Fibroblast of the aortic adventitia (primary cell): ENCODE measurements at places on chromosomes 6 and 20.

GRCh38 chr6:157032923-157033322 lies 255.7 kb downstream of the ARID1B start:
- DNase-seq: no peak

GRCh38 chr6:160933256-160933655 lies 58.3 kb upstream of the MAP3K4 start:
- DNase-seq: no peak

DNA sequence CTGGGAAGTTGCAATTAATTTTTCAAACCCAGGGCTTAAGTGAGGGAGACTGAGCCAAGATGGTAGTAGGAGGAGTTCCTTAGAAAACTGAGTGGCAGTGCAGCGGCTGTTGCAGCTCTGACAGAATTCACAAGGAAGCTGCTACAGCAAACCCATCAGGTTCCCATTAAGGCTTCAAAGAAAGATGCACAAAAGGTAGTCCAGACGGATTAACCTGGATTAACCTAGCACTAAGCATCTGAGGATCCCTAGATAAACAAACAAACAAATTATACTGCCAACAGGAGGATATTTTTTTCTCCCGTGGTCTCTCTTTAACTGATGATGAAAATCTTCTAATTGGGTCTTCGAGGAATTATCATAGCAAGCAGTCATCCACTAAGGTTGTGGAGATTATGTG lies 5.2 kb downstream of the TENT5A start:
- no peak for DNase-seq

- no peak for DNase-seq
Observed at GRCh38 chr6:90214461-90214860, 82.2 kb downstream of the BACH2 start.

DNA sequence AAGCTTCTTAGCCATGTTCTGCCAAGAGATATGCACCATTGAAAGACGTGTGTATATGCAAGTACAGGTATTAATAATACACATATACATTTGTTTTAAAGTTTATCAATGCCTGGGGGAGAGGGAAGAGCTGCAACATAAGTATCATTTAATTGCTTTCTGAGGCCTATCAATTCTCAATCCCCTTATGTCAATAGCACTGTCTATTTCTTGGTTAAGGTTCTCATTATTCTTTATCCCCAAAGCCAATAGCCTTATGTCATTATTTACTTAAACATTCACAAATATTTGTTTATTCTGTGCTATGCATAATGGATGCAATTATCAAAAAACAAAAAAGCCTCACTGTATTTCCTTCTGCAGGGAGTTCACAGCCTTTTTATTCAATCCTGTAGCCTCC lies 350.3 kb upstream of the KCNQ5 start:
- no peak for DNase-seq

- peak; percentile 40 for DNase-seq
Observed at GRCh38 chr6:158086504-158087223, 81.4 kb downstream of the SERAC1 start.

DNA sequence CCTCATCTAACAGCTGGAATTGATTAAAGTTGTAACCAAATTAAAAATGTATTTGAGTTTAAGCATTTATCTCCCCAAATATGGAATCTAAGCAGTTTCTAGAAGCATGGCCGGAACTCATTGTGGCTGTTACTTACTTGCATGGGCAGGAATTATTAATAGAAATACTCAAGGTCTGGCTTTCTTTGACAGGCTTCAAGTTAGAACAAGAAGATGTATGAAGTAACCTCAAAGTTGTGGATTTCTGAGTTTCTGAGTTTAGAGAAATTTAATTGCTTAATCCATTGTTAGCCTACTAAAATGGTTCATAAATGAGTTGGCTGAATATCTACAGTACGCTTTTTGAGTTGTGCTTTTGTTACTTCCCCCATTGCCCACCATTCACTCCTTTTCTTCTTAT lies 7.7 kb downstream of the CARMIL1 start:
- DNase-seq: no peak

DNA sequence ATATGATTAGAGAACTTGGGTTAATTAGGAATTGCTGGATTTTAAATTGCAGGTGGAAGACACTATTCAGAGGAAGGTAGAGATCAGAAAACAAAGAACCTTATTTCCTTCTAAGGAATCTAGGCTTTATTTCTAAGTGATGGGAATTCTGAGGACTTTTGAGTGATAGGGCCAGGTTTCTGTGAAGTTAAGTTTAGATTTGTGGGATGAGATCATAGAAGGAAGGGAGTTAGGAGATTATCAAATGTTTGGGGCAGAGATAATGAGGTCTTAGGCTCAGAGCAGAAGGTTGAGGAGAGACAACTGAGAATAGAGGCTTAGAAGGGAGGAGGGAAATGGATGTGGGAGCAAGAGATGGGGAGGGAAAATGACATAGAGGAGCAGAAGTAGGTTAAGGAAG lies 109.7 kb upstream of the MMS22L start:
- DNase-seq: no peak

DNA sequence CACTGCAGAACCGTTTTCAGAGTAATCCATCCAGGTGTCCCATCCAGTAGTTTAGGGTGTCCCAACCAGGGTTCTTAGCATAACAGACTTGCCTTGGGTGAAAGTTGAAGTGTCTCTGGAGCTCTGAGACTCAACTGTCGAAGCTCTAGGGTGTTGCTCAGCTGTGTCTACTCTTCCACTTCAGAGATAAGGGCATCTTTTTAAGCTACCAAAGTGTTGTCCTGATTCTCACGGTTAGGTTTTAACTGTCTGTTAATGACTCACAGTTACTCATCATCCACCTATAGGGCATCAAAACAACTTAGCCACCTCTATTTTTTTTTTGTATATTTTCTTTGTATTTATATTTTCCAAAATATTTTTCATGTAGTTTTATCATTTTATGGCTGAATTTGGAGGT lies 36.9 kb upstream of the TBX18 start:
- DNase-seq: no peak

GRCh38 chr6:166566026-166567011 lies 20.2 kb downstream of the RAMACL start:
- no peak for DNase-seq

GRCh38 chr6:152745509-152746171 lies 5.0 kb upstream of the VIP start:
- DNase-seq: no peak

- DNase-seq: peak; percentile 89
Observed at GRCh38 chr6:131023834-131024504, 39.1 kb downstream of the EPB41L2 start.

DNA sequence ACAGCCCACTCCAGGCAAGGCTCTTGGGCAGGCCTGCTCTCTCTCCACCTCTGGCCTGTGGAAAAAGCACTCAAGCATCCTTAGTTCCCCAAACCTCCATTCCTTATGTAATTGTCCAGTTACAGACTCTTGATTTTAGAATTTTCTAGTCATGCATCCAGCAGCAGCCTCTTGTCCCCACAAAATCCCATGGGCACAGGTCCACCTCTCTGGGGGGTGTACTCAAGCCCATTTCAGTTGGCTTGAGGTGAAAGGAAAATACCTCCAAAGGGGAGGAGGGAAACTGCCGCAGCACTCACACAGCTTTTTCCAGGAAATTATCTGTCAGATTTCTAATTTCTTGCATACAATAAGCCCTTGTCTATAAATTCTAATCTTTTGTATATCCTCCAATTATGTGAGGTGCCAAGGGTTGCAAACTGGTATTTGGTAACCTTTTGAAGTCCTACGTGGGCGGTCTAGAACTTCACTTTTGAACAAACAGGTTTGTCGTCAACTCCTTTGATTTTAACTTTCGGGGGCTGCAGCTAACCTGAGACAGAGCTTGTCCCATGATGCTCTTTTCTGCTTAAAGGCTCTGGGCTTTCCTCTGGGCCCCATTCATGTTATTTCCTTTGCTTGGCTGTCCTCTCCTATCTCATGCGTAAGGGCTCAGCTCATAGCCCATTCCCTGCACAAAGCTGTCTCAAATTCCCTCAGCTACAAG lies 104.7 kb upstream of the CEP85L start:
- no peak for DNase-seq

- DNase-seq: peak; percentile 69
Observed at GRCh38 chr6:113495521-113495920, 361.6 kb upstream of the MARCKS start.

GRCh38 chr6:21271428-21272155 lies 322.0 kb upstream of the SOX4 start:
- DNase-seq: no peak

GRCh38 chr6:6825193-6825784 lies 236.8 kb downstream of the LY86 start:
- no peak for DNase-seq

DNA sequence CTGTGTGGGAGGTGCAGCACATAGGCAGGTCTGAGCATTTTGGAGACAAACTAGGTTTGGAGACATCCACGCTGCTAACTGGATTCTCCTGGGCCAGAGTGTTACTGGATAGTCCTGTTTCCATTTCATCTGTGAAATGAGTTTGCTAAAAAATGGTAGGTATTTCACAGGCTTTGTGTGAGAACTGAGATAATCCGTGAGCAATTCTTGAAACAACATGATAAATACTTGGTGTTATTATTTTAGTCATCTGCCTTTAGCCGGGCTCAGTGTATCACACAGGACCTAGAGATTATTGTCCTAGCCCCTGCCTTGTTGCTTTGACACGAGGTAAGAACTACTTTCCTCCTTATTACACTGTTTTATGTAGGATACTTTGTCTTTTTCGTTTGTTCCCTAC lies 63.0 kb downstream of the PRR18 start:
- no peak for DNase-seq

DNA sequence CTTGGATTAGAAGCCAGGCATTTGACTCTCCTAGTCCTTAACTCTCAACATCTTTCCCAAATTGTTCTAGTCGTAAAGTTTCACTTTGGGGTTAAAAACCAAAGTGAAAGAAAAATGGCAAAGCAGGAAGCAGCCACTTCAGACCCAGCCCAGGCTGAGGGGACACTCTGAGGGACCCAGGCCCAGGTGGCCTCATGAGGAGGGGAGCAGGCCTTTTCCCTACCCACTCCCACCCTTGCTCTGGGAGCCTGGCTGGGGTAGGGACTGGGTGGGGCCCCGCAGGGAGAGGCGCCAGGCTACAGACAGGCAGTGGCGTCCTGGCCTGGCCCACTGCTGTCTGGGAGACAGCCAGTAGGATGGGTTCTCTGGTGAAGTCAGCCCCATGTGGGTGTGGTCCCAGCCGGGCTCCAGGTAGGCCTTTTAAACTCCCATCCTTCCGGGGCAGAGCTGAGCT lies 68.7 kb upstream of the MYL9 start:
- no peak for DNase-seq

DNA sequence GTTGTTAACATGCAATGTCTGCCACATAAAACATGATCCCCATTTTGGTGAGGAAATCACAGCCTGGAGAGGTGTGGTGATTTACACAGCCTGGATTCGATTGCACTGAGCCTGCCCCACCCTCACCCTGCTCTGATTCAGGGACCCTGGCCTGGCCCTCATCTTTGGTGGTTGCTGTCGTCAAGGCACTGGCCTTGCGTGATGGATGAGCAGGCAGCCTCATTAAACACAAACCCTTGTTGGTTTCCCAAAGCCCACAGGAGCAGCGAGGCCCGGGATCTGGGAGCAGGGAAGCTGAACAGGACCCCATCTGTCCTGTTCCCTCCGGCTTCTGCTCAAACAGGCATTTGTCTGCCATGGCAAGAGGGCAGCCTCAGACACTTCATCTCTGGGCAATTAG lies 70.8 kb downstream of the CHMP4B start:
- no peak for DNase-seq

DNA sequence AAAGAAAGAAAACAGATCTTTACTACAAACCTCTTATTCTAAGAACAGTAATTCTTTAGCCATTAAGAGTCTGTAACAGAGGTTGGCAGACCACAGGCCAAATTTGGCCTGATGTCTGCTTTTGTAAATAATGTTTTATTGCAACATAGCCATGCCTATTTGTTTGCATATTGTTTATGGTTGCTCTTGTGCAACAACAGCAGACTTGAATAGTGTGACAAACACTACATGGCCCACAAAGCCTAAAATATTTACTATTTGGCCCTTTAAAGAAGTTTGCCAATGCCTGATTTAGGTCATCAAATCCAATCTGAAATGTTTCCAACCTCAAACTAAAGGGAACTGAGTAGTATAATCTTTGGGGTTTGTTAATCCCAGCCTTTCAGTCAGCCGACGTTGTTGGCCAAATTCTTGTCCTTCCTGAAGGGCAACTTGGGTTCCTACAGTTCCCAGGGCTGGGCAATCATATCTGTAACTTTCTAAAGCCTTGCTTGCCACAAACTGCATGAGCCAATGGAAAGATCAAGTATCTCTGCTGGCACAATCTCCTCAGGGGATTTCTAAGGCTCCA lies 33.9 kb upstream of the TBC1D20 start:
- DNase-seq: peak; percentile 43

- peak; percentile 96 for DNase-seq
Observed at GRCh38 chr6:146357578-146358430, 185.8 kb upstream of the RAB32 start.

DNA sequence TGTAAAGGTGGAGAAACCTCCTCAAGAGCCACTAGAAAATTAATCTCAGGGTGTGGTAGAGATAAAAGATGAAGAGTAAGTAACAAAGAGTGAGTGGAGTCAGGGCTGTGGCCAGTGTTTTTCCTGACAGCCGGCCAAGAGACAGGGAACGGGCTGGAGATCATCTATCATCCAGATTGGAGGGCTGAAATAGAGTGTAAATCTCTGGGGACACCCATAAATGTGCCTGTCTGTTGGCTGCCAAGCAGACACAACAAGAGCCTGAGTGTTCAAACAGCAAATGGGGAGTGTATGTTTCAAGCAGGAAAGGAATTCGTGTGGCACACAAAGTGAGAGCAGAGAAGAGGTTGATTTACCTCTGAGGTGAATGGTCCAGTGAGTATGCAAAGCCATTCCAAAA lies 326.4 kb upstream of the KHDRBS2 start:
- DNase-seq: no peak

DNA sequence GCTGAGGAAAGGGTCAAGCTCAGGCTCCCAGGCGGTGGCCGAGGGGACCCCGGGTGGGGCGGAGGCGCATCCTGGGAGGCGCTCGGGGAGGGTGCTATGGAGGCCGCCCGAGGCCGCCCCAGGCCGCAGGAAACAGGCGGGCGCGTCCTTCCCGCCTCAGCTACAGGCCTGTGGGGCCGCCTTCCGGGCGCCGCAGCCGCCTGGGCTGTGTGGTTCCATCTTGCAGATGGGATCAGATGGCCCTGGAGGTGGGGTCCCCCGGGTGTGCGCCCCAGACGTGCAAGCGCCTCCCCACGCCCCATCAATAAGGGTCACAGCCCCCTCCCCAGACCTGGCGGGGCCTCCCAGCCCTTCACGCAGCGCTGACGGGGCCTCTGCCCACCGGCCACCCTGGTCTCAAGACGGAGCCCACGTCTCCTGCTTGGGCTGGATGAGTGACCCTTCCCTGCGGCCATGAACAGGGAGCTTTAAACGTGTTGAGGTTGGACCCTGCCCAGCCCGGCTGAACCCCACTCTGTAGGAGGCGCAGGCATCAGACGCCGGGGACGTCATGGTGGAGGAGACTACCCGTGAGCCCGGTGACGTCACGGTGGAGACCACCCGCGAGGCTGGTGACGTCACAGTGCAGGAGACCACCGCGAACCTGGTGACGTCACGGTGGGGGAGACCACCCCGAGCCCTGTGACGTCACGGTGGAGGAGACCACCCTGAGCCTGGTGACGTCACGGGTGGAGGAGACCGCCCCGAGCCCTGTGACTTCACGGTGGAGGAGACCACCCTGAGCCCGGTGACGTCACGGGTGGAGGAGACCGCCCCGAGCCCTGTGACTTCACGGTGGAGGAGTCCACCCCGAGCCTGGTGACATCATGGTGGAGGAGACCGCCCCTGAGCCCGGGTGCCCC lies 267.0 kb downstream of the DLL1 start:
- DNase-seq: no peak
